ENCODE measurements at places on chromosomes 7 and 10.
A peak's percentile ranks its signal among the peaks of the same experiment; 100 is the strongest.

GRCh38 chr7:155208681-155209477 lies 88.8 kb upstream of the INSIG1 start:
- DNase-seq = no peak

GRCh38 chr10:4107285-4107851 lies 322.4 kb upstream of the KLF6 start:
- no peak for DNase-seq

DNA sequence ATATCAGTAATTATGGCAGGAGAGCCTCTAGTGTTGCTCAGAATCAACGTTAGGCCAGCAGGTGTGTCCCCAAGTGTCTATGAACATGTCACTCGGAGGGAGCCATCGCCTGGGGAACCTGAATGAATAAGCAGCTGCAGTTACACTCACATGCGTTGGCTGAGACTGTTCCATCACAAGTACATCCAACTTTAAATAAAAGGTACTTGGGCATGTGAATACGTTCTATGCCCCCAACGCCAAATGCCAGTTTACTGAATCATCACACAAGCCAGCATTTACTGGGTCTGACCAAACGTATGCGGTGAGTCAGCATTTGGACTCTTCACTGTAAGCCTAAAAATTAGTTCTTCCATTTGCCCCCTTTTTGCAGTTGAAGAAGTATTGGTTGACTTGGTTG lies 207.6 kb upstream of the PLXNA4 start:
- no peak for DNase-seq

GRCh38 chr10:91635401-91636400 lies 2.8 kb upstream of the PPP1R3C start:
- DNase-seq = peak; percentile 83

- no peak for DNase-seq
These were observed 230.3 kb downstream of the INHBA start for GRCh38 chr7:41472427-41473125.

- no peak for DNase-seq
These were observed 59.2 kb downstream of the MINDY3 start for GRCh38 chr10:15801147-15801546.

Measured in skin of body (tissue), 3 donors.